ENCODE measurements at places on chromosomes 13 and 19.

DNA sequence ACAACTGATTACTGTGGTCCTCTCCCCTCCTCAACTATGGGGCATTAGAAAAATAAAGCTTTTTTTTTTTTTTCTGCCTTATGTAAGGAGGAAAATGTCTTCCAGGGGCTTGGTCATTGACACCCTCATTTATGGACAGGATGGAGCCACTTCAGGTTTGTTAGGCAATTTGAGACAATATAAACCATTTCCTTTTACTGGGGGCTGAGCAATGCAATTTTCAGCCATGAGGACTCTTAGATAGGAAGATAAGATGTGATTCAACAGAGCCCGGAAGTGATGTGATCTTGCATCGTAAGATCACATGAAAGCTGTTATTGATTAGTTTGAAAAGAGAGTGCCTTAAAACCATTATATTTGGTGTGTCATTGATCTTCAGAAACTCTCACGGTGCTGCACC is 210.8 kb downstream of the OXGR1 start:
- no peak for DNase-seq

GRCh38 chr13:80214521-80214991 is 126.4 kb downstream of the SPRY2 start:
- no peak for DNase-seq

GRCh38 chr13:97302611-97303010 is 80.5 kb downstream of the MBNL2 start:
- DNase-seq, result no peak

DNA sequence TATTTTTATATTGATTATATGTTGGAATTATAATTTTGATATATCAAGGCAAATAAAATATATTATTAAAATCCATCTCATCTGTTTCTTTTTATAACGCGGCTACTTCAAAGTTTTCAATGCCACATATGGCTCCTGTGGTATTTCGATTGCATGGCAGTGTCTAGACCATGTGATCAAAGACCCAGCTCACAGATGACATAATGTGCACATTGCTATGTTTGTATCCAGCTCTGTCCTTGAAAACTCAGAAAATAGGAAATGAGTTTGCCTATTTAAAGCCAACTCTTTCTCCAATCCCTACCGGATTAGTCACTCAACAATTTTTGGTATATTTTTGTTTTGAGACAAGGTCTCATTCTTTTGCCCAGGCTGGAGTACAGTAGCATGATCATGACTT is 26.2 kb downstream of the TMTC4 start:
- DNase-seq, result no peak

DNA sequence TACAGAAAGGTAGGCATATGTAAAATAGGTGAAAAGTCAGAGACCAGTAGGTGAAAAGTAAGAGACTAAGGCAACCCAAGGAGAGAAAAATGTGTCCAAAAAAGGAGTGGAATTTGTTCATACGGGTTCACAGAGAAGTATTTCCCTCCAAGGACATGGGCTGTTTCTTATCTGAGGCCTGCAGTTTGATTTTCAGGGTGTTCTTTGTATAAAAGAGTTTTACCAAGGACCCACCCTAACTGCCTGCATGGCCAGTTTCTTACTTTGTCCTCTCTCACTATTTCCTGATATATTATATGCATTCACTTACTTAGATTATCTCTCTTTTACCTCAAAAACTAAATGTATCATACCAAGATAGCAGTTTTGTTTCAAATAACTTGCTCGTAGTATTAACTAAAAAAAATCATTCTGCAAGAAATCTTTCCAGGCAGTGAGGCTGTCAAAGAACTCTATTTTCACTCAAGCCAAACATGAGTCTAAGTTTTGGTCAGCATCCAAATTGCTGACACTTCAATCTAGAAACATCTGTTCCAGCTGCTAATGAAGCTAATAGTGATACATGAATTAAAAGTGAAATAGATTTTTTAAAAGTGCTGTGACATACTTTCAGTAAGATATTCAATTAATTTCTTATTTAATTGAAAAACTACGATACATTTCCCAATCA is 141.4 kb upstream of the SGCG start:
- no peak for DNase-seq

DNA sequence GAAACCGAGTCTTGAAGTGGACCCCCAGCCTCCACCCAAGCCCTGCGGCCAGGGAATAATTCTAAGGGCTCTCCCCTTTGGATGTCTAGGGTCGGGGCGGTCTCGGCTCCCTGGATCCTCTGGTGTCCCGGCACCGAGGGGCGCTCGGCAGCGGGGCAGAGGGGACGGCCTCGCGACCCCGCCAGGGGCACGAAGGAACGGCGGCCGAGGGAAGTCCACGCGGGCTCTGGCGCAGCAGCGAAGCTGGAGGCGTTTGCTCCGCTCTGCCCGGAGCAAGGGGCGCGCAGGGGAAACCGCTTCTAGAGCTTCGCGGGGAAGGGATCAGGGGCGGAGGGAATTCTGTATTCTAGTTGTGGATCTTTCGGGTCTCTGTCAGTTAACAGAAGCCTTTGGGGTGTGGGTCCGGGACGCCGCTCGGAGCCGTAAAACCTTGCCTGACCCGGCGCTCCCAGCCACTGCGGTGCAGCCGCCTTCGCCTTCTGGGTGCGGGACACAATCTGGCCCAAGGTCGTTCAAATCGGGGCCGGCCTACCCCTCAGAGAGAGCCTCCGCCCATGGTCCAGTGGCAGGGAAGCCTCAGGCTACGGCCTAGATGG is 118.2 kb downstream of the KCNRG start:
- DNase-seq, result no peak

DNA sequence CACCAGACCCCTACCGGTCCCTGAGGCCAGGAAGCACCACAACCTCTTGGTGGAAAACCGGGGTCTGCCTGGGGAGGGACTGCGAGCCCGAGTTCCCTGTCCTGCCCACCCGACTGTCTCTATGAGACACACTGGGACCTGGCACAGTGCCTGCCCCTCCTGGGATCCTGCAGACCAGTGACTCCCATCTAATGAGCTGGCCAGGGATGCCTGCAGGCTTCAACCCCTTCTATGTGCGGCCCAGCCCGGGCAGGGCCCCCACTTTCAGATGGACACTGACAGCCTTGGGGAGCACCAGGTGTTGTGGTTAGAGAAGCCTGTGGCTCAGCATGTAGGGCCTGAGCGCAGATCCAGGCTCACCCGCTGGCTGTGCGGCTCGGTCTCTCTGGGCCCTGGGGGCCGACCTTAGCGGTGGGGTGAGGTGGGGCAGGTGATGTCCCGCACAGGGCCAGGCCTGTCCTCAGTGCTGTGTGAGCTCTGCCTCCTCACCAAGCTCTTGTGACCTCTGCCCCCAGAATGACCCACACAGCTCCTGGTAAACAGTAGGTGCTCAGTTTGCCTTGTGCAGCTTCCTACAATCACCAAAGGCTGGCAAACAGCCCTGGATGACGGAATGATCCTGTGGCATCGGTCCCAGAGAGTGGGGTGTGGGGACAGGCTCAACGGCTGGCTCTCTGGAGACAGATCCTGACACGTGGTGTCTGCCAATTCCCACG is 17.9 kb upstream of the CACTIN start:
- DNase-seq, result no peak

DNA sequence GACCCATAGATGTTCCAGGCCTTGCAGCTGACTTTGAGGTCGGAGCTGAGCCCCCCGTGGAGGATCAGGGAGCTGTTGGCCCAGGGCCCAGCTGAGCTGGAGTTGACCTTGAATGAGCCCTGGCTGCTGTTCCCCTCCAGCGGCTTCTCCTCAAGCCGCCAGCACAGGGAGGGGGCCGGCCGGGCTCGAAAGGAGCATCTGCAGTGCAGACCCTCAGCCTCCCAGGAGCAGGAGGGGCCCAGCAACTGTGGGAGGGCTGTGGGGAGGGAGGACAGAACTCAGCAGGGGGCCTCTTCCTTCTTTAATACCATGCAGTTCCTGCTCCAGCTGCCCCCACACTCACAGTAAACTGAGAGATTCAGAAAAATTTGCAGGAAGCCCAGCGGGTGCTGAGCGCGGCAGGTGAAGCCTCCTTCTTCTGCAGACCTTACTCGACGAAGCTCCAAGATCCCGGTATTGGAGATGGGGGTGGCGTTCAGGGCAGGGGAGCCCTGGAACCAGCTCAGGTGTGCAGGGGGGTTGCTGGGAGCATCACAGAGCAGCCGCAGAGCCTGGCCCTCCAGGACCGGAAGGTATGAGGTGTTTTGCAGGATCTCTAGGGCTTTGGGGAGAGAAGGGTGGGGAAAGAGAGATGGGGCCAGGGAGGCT is 2.6 kb downstream of the SIGLEC5 start:
- no peak for DNase-seq

DNA sequence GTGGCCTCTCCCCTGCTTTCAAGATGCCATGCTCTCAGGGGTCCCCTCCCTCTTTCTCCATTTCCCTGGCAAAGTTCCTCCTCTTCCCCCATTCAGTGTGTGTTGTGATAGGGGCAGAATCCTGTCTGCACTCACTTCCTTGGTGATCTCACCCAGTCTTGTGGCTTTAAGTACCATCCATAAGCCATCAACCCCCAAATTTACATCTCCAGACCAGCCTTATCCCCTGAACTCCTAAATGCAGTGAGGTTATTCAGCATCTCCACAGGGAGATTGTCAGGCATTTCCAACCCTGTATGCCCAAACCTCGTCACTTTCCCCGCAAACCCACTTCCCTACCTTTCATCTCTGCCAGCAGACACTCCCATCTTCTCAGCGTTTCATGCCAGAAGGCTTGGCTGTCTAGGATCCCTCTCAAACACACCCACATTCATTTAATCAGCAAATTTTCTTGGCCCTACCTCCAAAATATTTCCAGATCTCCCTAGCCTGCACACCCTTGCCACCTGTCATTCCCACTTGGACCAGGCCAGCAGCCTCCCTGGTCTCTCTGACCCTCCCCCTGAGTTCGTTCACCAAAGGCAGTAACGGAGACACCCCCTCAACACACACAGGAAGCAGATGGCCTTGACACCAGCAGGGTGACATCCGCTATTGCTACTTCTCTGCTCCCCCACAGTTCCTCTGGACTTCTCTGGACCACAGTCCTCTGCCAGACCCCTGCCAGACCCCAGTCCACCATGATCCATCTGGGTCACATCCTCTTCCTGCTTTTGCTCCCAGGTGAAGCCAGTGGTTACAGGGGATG is at the start of gene HCST:
HCST (plus strand) TSS at position 676 of the 808 bp plus-strand sequence; CDS start at position 741, 65 bp downstream.
- DNase-seq, result peak; percentile 56

DNA sequence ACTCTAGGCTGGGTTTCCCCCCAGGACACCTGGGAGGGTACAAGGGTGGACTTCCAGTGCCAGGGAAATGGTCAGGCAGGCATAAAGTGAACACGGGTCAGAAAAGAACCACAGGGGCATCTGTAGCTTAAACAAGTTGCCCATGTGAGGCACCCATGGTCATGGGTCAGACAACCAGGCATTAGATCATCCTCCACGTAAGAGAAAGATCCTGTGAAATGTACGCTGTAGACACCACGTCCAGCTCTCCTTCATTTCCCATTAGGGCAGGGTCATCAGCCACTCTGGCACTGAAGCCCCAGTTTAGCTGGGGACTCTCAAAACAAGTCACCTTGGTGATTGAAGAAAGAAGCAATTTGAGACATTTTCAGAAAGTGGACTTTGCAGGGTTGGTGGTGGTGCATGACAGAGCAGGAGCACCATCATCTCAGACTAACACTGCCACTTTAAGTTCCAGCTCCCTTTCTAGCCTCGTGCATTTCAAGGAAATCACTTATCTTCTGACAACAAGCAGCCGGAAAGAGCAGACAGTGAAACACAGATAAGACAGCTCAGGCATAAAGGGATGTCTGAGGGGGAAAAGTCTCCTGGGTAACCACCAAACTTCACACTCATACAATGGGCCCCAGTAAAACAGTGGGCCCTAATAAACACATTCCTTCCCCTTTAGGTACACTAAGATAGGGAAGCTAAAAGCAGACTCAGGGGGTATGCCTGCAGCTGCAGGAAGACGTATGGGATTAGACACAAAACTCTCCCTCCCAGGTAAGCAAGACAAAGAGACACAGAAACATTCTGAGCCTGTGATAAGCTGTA is 16.1 kb upstream of the SIGLEC6 start:
- no peak for DNase-seq

GRCh38 chr19:16125737-16126495 is 14.2 kb downstream of the RAB8A start:
- DNase-seq, result no peak

- peak; percentile 24 for DNase-seq
Observed at GRCh38 chr13:113275387-113275786, 21.7 kb upstream of the LAMP1 start.

Data from suppressor macrophage (primary cell).